ENCODE measurements at places on chromosomes 4 and X. TPM values are rescaled to one million over a fixed set of nuclear protein-coding genes. Genes with fewer than 3 reads are reported as not detected.

DNA sequence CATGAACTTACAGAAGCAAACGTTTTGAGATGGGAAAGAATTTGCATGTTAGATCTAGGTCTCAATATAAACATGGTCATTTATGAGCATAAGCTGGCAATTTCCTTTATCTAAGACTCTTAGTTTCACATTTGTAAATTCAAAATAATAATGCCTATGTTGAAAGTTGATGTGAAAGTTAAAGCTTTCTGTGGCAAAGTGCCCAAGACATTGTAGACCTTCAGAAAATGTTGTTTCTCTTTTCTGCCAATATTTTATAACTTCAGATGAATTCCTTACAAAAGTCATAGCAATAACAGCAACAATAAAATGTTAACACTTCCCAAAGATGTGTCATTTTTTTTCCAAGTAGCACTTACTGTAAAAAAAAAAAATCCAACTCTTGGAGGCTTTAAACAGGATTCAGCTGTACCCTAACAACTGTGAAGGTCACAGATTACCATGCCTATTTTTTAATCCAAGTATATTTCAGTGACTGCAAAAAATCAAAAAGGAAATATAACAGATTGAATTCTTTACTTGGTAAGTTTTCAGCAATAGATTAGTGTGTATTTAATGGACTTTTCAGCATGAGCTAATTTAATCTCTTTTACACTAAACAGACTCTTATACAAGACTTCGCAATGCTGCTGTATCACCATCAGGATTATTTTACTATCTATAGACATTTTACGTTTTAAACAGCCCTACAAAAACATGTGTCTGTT is 206.5 kb upstream of the PDE5A start:
- no peak for DNase-seq

DNA sequence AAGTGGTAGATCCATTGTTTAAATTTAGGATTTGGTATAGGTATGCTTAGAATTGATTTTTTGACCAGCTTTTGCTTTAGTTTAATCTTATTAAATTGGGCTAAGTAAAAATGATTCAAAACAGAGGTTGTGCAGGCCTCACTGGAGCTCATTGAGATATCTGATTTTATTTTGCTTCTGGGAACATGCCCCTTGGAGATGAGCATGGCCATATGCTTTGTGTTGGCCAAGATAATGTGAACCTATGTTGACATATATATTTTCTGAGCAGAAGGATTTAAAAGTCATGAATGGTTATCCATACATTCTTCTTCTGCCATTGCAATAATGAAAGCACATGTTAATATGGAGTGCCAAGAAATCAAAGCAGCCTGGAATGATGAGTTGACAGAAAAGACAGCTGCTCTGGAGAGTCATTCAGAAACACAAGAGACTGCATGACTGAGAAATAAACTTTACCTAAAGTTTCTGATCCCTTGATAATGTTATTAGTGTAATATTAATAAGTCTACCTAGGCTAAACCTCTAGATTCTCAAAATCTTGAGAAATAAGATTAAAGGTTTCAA is 489.7 kb upstream of the GNPDA2 start:
- no peak for DNase-seq

DNA sequence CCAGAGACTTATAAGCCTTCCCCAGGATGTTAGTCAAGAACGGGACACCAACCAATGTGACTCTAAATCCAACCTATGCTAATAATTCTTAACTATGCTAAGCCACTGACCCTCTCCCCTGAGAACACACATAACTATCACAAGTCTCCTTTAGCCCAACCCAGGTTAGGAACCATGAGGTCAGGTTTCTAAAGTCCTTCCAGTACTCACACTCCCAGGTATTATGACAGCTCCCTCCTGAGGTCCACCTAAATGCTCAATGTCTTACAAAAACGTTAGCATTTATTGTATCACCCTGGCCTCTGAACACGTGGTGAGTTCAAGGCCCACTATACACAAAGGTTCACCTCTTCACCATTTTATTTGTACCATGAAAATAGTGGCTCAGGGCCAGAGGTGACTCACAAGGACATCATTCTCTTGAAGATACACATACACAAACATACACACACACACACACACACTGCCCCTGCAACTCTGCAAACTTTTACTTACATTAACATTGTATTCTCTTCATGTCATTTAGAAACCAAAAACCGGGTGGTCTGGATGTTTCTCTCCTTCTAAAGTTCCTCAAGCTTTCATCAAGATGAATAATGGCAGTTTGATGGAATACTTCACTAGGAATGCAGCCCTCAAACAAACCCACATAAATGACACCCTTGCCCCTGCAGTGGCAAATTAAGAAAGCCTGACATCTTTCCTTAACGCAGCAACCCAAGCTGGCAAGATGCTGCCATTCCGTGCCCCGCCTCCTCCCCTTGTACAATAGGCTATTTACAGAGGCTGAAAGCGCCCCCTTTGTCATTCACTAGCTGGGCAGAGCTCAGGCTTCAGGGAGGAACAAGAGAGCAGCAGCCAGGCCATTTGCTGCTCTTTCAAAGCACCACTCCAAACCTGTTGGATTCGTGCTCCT is 17.7 kb downstream of the ACSL1 start:
- no peak for DNase-seq

DNA sequence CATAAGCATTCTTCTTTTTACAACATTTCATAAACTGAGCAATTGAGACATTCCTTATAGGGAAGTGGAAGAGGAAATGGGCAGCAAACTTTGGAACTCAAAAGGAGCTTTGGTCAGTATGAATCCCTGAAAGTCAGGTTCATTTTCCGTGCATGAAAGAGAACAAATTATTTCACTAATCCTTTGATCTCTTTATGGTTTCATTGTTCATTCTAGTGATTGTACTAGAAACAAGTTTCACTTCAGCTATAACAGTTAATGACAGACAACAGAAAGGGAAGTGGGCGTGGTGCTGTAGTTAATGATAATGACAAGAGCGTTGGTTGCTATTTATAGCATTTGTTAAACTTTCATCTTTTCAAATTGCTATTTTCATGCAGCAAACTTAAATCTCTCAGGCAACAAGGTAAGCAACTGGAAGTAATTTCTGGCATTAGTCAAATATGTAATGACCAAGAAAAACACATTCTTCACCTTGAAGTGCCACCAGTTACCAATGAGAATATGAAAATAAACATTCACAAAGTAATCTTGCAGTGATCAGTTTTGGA is 98.4 kb downstream of the AREG start:
- DNase-seq: peak; percentile 6

DNA sequence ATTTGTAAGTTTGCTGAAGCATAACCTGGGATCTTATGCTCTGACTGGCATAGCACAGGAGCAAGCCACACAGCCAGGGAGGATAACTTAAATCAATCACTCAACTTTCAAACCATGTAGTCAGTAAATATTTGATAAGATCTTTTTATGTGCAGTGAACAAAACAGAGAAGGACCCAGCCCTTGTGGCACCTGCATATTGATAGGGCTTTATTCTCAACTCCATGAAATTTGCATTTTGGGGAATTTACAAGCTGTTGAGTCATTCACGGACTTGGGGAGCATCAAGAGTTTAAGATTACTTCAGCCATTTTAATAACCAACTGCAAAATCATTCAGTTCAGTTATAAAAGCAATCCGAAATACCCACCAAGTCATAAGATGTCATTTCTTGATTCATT is 122.6 kb downstream of the COMMD8 start:
- DNase-seq: no peak

DNA sequence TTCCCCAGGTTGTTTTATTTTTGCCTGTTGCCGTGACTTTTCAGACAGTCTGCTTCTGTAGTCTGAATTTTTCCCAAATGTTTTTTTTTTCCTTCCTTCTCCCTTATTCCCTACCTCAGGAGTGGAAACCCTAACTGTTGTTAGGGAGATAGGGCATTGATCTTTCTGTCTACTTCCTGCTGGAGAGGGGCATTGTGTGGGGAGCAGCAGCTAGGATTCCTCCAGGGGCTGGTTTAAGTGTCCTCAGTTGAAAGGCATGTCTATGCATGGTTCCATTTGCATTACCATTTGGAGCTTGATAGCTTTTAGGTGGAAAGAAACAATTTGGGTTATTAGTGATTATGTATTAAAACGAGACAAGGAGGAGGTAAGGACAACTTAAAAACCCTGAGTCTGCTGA is 383.9 kb downstream of the DCAF12L2 start:
- no peak for DNase-seq

GRCh38 chr4:82104578-82104977 is 269.2 kb downstream of the HNRNPD start:
- DNase-seq: no peak

The MND1 gene
- total RNA-seq: not detected

DNA sequence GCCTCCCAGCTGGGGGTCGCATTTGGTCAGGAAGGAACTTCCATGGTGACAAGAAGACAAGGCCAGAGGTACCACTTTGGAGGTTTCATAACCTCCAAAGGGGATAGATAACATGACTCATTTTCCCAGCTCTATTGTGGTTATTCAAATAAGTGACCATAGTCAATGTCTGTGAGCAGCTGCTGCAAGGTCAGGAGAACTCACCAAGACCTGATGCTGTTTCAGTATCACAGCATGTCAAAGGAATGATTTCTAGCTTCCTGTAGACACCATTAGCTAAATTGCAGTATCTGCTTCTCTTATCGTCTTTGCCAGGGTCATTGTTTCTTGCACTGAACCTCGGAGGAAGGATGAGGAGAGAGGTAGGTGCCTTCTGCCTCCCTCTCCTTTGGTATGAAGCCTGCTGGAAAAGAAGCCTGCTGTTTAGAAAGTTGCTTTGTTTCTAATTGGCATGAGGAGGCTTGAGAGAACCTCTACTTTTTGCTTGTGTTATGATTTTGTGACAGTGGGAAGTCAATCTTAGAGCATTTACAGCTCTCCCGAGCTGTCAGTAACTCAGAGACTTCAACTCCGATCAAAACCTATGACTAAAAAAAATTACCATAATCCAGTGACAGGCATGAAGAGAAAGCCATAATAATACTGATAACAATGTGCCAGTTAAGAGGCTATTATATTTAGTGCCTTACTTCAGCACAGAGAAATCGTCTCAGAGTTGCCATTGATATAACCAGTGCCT is 38.0 kb upstream of the GATB start:
- DNase-seq: no peak

GRCh38 chr4:109872950-109873656 is 25.2 kb downstream of the LRIT3 start:
- no peak for DNase-seq

The GABRQ gene
- not detected for total RNA-seq

The FGD1 gene
- not detected for total RNA-seq

The GNRHR gene
- not detected for total RNA-seq

GRCh38 chr4:164803702-164804101 is 49.8 kb downstream of the SMIM31 start:
- DNase-seq: no peak

The PPID gene
- 10.5 TPM for total RNA-seq

The FSTL5 gene
- not detected for total RNA-seq

The SYTL4 gene
- total RNA-seq: not detected

The DNAAF6 gene
- total RNA-seq: not detected

DNA sequence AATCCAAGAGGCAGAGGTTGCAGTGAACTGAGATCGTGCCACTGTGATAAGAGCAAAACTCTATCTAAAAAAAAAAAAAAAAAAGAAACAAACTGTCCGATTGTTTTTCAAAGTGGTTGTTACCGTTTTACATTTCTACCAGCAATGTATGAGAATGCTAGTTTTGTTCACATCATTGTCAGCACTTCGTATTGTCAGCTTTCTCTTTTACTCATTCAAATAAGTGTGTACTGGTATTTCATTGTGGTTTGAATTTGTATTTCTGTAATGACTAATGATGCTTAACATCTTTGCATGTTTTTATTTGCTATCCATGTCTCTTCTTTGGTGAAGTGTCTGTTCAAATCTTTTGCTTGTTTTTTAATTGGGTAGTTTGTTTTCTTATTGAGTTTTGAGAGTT is 65.8 kb downstream of the GPR101 start:
- DNase-seq: no peak

DNA sequence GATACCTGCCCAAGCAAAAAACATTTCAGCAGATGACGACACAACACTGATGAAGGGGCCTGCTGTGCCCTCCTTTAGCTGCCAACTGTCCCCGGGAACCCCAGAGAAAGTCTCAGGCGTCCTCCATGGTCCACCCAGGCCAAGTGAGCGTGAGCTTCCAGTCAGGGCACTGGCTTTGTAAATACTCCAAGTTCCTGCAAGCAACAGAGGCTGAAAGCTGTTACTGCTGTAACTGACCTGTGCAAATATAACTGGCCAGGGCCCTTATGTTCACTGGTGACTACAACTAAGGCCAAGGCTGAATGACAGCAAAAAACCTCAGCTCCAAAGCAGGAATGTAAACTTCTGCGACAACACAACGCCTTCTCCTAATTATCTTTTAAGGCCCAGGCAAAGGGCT is 8.2 kb downstream of the WDR1 start:
- no peak for DNase-seq

GRCh38 chr4:177356206-177356605 is 46.5 kb downstream of the NEIL3 start:
- DNase-seq: no peak

The PAGE2B gene
- total RNA-seq: not detected
